NCI-H510A treated with DMSO at 0.1 percent for 48 hours (cell line): ENCODE measurements at places on chromosomes 13 and 19.

- DNase-seq = no peak
Measured at GRCh38 chr19:373391-374182, 29.0 kb upstream of the MIER2 start.

DNA sequence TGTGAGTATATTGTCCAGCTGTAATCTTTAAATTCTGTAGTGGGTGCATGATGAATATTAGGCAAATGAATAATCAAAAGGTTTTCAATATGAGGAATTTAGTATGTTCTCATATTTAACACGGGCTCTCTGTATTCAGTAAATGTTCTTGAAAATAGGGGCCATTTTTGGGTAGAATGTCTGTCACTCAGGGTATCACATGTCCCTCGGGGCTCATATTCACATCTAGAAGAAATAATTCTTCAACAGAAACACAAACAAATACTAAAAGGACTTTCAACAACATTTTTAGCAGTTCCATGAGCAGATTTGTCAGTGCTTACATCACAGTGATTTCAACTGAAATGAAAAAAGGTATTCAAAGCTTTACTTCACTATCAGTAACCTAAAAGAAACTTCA is 1388.4 kb upstream of the MIR17HG start:
- no peak for DNase-seq

- no peak for DNase-seq
Measured at GRCh38 chr19:35731779-35732405, 10.4 kb downstream of the IGFLR1 start.

- DNase-seq = no peak
Measured at GRCh38 chr19:4692251-4693077, 22.3 kb upstream of the MYDGF start.

- DNase-seq = no peak
Measured at GRCh38 chr19:18906605-18907519, 10.9 kb upstream of the CERS1 start.

DNA sequence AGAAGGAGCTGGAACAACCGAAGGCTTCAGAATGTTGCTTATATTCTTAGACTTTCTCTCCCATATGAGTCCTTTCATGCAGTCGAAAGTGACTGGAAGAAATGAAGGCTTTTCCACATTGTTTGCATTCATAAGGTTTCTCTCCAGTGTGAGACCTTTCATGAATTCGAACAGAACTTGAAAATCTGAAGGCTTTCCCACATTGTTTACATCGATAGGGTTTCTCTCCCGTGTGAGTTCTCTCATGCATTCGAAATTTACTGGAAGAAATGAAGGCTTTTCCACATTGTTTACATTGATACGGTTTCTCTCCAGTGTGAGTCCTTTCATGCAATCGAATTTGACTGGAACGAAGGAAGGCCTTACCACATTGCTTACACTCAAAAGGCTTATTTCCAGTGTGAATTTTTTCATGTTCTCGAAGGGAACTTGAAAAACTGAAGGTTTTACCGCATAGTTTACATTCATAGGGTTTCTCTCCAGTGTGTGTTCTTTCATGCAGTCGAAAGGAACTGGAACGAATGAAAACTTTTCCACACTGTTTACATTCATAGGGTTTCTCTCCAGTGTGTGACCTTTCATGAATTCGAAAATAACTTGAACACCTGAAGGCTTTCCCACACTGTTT is 21.5 kb downstream of the ZNF14 start:
- DNase-seq = no peak

DNA sequence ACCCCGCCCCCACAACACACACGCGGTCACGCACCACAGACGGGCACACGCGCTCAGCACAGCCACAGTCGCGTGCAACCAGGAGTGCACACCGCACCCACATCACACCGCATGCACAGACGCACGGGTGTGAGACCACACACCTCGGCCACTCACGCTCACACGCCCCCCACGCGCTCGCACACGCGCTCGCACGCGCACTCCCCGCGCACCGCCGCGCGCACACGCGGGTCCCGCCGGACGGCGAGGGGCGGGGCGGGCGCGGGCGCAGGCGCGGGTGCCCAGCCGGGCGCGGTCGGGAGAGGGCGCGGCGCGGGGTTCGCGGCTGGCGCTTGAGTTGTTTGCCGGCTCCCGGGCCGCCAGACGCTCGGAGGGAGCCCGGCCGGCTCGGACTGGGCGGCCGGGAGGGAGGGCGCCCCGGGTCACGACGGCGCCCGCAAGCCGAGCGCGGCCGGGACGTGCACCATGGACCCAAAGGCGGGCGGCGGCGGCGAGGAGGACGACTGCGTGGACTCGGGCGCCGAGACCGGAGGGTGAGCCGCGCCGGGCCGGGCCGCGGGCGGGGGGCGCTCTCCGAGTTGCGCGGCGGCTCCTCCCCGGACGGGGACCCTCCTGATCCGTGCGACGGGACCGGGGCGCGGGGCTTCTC is at the start of gene FAM124A:
FAM124A (plus strand) TSS at position 362 of the 649 bp plus-strand sequence; CDS start at position 466, 104 bp downstream.
- no peak for DNase-seq

DNA sequence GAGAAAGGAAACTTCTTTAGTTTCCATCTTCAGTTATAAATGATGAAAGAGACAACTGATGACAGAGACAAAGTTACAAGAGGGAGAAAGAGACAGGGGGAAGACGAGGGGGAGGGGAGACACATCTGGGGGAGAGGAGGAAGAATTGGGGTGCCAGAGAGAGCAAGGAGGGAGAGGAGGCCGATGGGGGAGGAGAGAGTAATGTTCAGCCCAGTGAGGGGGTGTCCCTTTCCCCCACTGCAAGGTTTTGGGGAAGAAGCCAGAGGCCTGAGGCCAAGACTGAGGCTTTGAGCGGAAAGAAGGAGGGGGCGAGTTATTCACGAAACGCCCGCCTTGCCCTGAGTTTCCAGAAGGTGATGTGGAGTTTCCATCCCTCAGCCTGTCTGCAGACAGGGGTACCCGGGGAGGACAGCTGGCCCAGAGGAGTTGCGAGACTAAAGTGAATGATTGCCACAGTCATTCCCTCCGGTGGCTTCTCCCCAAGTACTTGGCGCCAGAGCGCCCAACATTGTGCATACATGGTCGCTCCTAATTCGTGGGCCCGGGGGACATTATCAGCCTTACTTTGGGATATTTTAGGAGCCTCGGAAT is 558 bp upstream of the PPAN start:
- DNase-seq = no peak

GRCh38 chr13:46404733-46405100 is 17.7 kb upstream of the RUBCNL start:
- DNase-seq = no peak

- no peak for DNase-seq
Measured at GRCh38 chr19:6887316-6887715, at the start of gene ADGRE1. Gene ADGRE1 (plus strand): TSS chr19:6887579. CDS start chr19:6887609, 30 bp downstream.

DNA sequence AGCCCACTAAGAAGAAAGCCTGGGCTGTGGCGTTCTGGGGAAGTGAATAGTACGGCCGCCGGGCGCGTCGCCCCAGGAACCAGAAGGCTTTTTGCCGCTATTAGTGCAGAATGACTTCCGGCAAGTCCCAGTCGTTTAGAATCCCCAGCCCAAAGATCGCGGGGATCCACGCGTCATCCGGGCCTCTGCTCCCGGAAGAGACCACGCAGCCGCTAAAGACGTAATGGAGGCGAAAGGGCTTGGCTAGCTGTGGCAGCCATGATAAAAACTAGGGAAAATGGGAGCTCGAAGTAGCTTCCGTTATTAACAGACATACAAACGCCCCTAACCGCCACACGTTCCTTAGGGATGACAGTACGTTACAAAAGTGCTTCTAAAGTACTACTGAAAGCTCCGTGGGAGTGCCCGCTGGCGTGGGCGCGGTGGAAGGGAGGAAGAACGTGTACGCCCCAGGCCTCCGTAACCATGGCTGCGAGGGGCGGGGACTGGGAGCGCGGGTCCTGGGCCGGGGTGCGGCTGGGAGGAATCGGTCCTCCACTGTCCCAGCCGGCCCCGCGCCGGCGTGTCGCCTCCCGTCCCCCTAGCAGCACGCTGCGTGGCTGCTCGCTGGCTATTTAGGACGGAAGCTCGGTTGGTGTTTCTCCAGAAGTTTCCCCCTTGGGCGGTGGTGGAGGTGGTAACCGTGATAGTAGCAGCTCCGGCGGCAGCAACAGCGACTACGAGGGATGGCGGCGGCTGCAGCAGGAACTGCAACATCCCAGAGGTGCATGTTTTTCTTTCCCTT is at the start of gene SUGT1:
SUGT1 (plus strand) TSS at position 641 of the 784 bp plus-strand sequence; CDS start at position 726, 85 bp downstream.
- peak; percentile 92 for DNase-seq
